ENCODE measurements at places on chromosomes 2 and 18. TPM values are rescaled to one million over a fixed set of nuclear protein-coding genes. Genes with fewer than 3 reads are reported as not detected.

GRCh38 chr2:68103030-68103708 is 40.4 kb upstream of the C1D start:
- no peak for DNase-seq

- no peak for DNase-seq
Measured at GRCh38 chr2:109703077-109703476, 88.9 kb downstream of the SOWAHC start.

GRCh38 chr18:27887287-27887686 is 289.6 kb downstream of the CDH2 start:
- no peak for DNase-seq

Gene AGAP1
- total RNA-seq = 4.9 TPM

Gene RUFY4
- total RNA-seq = not detected

GRCh38 chr2:1248187-1248586 is 165.1 kb upstream of the TPO start:
- DNase-seq = no peak

- DNase-seq = no peak
Measured at GRCh38 chr18:31241900-31242409, 76.0 kb upstream of the DSG1 start.

- DNase-seq = no peak
Measured at GRCh38 chr2:80246534-80246933, 58.0 kb downstream of the LRRTM1 start.

DNA sequence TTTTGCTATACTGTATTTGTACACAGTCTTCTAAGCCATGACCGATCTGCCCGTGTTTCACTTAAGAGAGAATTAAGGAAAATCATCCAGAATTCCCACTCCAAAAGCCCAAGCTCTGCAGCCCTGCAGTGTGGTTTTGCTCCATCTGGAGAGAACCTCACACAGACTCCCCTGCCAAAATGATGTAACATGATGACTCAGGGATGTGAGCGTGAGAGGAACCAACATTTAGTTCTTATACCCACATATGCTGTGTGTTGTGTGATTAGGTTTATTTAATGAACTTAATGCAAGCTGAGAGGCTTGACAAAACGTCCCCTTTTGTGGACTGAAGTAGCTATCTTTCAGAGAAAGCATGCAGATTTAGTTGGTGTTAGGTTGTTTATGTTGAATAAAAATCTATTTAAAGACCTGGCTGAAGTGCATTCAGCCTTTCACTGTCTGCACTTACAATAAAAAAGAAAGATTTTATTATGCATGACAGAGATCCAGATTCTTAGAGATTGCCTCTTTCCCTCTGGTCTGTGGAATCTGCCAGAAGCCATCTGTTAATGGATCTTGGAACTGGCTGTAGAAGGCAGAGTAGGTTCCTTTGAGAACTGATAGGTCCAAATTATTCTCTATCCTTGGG is 6.3 kb downstream of the RAB12 start:
- DNase-seq = peak; percentile 87

DNA sequence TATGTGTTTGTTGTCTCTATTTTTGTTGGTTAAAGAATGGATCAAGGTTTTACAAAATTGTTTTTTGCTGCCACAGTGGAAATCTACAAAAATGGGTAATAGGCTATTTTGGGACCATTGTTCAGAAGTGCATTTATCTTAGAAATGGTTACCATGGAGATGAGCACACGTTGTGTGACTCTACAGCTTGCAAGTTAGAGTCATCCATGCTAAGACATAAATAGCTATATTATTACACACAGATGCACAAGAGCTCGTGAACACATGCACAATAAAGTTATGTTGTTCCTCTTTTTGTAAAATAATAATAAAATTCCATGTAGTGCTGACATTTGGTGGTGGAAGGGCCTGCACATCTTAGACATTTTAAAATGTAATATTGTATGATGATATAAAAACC is 15.5 kb upstream of the DUSP19 start:
- DNase-seq = no peak

Gene CYP27A1
- total RNA-seq = not detected

- no peak for DNase-seq
Measured at GRCh38 chr2:139214801-139215200, 434.6 kb upstream of the NXPH2 start.

GRCh38 chr2:226478109-226478809 is 321.4 kb downstream of the IRS1 start:
- peak; percentile 74 for DNase-seq

Gene RAD51AP2
- total RNA-seq = not detected

Gene FER1L5
- total RNA-seq = not detected

- DNase-seq = no peak
Measured at GRCh38 chr2:1659951-1660565, 84.3 kb downstream of the PXDN start.

DNA sequence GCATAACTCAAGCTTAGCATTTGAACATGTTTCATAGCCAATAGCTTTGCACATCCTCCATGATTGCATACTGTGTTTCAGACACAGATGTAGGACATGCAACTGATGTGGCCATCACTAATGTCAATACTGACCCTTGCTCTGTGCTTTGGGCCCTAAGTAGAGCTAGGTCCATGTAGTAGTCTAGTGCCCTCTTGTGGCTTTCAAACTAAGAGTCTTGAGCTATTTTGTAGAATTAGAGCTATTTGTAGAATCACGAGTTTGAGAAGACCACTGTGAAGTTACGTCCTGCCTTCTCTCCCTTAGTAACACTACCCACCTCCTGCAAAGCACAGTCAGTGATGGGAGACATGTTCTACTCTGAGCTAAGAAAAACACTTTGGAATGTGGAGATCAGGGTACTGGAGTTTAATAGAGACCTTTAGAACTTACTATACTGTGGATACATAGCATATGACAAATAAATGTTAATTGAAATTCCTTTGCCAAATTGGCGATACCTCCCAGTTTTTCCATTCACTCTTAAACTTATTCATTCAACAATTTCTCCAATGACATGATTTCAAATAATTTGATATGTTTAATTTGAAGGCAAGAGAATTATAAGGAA is 306.5 kb upstream of the TNP1 start:
- DNase-seq = no peak

- DNase-seq = no peak
Measured at GRCh38 chr2:21039080-21039556, 4.8 kb downstream of the APOB start.

DNA sequence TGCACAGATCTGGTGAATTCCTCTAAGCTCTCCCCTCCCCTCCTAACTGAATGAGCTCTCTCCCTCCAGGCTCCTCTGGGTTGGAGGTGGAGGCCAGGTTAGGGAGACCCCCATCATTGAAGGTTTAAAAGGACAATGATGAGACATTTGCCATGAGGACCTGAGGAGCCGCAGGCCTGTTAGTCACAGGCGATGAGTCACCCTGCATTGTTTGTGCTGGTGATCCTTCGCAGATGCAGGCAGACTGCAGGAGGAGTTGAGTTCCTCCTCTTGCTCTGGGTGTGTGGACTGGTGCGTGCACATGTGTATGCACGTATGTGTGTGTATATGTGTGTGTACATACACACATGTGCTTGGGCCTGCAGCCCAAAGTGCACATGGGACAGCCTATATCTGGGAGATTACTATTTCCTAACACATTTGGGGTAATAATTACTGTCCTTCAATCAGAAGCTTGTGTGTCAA is 42.0 kb downstream of the MCFD2 start:
- no peak for DNase-seq

- DNase-seq = no peak
Measured at GRCh38 chr2:203469546-203469945, 65.6 kb downstream of the RAPH1 start.

DNA sequence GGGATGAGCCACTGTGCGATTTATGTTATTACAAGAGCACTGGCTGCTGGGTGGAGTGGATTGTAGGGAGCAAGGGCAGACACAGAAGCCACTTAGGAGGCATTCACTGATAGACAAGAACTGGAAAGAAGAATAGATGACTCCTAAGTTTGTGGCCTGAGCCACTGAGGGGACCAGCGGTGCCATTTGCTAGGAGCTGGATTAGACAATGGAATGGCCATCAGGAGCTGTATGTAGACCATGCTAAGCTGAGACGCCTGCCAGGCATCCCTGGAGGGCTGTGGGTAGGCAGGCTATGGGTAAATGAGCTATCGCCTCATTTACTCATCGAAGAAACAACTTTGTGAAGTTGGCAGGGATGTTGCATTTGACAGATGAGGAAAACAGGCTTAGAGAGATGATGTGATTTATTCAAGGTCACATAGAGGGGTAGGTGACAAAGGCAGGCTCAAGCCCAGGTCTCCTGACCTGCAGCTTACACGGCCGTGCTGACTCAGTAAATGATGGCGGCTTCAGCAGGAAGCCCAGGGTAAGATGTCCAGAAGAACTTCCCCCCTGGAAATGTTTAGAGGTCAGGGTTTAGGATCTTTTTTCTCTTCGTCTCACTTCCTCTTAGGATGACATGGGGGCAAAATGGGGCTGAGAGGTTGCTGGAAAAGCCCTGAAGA is 2.8 kb downstream of the MFSD2B start:
- no peak for DNase-seq

DNA sequence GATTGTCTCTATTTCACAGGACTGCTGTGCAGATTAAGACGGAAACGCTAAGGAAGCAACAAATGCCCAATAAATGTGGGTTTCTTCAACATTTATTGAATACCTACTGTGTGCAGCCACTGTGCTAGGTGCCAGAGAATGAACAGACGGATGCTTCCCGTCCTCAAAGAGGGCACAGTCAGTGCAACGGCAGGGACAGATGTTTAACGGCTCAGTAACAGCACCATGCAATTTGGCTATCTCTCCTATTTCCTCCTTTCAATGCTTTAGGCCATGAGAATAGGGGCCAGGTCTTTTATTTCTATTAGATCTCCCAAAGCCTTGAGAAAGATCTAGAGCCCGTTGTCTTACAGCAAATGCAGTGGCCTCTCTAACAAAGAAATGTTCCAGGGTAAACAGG is 7.2 kb downstream of the EDAR start:
- no peak for DNase-seq

DNA sequence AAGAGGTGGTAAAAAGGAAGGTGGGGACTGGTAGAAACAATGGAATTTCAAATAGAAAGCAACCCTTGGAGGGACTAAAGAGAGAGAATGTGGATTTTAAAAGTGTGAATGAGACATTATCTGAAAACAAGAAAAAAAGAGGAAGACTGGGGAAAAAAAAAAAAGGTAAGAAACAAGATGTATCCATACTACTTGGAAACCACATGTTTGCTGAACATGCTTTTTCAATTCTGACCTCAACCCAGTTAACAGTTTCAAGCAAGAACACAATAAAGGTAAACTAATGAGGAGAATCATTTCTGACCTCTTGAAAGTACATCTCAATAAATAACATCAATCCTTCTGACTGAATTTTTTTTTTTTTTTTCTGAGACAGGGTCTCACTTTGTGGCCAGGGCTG is 2.6 kb downstream of the FARSB start:
- no peak for DNase-seq

GRCh38 chr2:157874997-157875640 is 1.0 kb downstream of the ACVR1 start:
- DNase-seq = peak; percentile 50

- peak; percentile 61 for DNase-seq
Measured at GRCh38 chr18:46712406-46712805, 44.4 kb downstream of the ST8SIA5 start.

Gene CFC1
- total RNA-seq = not detected

DNA sequence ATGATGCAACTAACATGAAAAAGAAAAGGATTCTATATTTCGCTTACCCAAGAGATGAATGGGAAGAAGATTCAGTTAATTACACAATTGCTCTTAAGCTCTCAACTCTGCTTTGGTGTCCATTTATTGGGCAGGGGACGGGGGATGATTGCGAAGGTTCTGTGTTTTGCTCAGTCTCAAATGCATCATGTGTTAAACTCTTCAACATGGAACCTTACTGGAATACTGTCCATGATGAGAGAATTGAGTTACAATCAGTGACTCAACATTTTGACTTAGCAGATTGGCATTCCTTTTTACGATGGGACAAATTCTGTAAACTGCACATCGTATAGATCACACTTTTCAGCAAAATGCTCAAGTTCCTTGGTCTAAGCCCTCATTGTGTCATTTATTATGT is 135.6 kb downstream of the RBMS1 start:
- no peak for DNase-seq

GRCh38 chr18:47184419-47185050 is 8.4 kb upstream of the IER3IP1 start:
- no peak for DNase-seq

DNA sequence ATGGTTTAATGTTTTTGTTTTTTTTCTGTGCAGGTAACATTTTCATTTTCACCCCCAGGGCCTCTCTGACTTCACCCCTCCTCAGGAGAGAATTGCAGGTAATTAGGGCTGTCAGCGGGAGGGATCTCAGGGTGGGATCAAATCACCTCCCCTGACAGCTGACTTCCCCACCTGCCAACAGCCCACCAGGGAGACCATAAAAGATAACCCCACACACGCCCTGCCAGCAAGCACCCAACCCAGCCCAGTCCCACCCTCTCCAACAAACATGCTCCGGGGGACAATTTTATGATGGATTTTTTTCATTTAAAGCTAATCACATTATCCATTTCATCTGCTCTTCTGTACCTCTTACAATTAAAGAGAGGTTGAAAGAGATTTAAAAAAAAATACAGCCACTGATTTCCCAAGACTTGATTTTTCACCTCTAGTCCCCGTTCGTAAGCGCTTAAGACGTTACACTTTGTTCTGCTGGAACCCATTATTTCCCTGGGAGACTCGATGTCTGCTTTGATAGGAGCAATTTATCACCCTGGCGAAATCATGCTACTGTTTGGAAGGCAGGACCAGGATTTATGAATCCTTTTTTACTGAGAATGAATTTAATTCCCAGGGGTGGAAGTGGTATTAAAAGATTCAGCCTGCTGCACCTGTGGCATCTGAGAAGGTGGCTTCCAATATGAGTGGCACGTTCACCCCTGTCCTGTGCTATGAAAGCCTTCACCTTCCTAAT is 232.9 kb upstream of the ID2 start:
- no peak for DNase-seq

Gene ALKAL2
- total RNA-seq = not detected

DNA sequence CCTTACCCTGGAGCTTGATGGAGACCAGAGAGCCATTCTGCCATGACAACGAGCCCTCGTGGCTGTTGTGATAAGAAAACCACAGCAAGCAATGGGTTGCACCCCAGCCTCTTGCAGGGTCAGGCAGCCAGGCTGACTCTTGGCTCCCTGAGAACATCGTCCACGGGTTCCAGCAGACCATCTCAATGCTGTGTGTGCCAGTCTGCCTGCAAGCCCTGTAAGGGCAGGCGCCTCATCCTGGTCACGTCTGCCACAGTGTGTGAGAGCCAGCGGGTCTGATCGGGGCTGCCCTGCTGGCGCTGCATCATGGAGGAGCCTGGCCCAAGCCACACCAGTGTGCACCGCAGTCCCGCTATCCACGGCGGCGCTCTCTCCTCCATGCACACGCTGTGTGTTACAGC is 71.0 kb upstream of the MGAT4A start:
- DNase-seq = no peak
